ENCODE measurements at places on chromosomes 3 and 15.

DNA sequence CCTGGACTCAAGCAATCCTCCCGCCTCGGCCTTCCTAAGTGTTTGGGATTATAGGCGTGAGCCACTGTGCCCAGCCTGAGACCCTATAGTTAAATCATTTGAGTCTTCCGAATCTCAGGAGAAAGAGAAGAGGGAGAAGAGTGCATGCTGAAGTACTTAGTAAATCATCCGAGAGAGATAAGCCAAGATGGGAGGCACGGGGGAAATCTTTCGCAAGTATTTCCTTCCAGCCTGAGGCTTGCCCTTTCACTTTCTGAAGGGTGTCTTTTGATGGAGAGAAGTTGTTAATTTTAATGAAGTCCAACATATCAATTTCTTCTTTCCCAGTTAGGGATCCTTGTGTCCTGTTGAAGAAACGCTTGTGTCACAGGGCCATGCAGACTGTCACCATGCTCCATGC is 97.1 kb upstream of the SLC6A6 start:
- DNase-seq = no peak

GRCh38 chr15:88255484-88256278 is 858 bp downstream of the NTRK3 start:
- no peak for DNase-seq

- DNase-seq = no peak
These were observed 861.9 kb upstream of the ARPP21 start for GRCh38 chr3:34777386-34777785.

DNA sequence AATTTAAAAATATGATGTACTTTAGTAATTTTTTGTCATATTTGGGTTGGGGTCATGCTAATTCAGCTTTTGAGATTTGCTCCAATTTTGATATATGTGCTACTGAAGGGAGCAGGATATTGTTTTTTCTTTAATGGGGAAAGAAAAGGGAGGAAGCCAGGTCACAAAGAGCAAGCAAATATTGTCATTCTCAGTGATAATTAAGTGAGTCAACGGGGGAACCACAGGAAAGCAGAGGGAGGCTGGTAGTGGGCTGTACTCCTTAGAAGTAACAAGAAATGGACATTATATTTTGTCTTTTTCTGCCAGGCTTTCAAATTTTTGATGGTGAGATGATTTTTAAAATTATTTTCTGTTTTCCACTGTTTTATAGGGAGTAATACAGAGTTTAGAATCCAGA is 45.6 kb upstream of the NMD3 start:
- DNase-seq = no peak

DNA sequence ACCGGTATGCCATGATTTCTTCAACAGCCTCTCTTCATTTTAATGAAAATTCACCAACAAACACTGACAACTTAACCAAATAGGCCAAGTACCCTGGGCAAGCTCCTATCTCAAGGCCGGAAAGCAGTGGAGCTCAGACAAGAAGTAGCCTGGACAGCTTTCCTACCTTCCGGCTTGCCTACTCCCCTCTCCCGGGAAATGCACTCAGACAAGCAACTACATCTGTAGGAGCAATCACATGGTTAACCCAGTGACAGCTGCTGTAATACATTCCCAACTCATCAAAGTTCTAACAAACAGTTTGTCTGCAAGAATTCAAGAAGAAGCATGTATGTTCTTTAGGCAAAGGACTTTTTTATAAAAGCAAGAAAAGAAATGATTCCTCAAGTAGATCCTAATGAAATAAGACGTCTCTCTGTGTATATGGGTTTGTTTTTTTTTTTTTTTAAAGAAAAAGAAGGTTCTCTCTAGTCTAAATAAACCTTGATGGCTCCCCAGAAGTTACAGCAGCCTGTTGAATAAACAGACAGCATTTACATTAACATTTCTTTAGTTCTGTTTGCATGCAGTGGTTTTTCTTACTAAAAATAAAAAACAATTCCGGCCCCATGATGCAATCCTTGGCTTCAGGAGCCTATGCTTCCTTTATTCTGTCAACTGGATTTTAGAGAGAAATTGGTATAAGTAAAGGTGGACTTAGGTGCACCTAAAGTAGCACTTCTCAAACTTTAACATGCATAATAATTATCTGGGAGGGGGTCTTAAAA is 278.7 kb downstream of the NEK10 start:
- no peak for DNase-seq

DNA sequence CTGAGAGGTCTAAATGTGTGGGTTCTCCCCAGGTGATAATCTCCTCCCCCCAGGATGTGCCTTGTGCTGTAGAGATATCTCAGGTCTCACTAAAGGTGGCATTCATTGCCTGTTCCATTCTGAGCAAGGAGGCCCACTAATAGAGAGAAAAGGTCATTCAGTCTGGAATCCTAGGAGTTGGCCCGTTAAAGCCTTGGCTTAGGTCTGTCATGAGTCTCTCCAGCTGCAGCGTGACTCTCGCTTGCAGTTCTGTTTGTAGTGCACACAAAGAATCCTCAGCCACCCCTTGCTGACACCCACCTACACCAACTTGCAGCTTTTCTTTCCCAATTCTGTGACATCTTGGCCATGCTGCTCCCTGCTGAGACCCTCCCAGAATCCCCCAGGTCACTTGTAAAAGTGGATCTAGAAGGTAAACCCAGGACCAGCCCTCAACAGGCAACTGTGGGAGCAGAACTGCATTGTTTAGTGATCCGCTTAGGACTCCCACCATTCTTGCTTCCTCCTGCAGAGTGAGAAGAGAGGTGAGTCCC is 17.7 kb downstream of the MAGEF1 start:
- DNase-seq = no peak

DNA sequence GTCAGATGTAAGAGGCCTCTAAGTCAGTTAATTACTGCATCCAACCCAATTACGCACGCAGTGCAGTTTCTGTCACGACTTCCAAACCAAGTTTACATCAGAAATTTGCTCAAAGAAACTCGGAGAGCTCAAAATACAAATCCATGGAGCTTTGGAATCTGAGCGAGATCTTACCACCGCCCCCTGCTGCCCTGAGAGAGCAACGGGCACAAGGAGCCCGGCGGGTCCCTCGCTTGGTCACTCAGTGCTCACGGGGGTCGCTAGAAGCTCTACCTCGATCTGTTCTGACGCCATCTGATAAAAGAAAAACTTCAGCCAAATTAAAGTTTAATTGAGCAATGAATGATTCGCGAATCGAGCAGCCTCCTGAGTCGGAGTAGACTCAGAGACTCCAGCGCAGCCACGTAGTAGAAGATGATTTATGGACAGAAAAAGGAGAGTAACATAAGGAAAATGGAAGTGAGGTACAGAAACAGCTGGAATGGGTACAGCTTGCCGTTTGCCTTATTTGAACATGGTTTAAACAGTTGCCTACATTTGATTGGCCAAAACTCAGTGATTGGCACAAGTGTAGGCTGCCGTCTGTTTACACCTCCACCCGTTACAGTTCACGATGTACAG is 232.7 kb upstream of the ATP10A start:
- DNase-seq = no peak

- DNase-seq = no peak
These were observed 271.0 kb upstream of the GADL1 start for GRCh38 chr3:31165399-31165860.

- no peak for DNase-seq
These were observed 168.7 kb downstream of the PTPRG start for GRCh38 chr3:61730056-61730455.

DNA sequence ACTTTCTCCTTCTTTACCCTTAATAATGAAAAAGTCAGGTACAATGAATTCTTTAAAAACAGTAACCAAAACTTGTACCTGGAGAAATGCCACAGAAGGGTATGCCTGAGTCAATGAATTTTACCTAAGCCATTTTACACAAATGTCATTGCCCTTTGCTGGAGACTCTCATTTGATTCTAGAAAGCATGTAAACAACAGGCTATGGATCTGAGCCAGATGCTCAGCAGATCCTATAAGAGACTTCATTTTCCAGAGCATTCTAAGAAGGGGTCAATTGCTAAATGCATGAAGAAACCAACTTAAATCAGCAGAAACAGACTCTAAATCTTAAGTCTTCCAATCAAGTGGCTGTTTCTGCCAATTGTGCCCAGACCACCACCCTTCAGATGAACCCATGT is 83.8 kb upstream of the GALNT15 start:
- no peak for DNase-seq

- DNase-seq = no peak
These were observed 18.6 kb downstream of the PLD1 start for GRCh38 chr3:171791692-171792076.

DNA sequence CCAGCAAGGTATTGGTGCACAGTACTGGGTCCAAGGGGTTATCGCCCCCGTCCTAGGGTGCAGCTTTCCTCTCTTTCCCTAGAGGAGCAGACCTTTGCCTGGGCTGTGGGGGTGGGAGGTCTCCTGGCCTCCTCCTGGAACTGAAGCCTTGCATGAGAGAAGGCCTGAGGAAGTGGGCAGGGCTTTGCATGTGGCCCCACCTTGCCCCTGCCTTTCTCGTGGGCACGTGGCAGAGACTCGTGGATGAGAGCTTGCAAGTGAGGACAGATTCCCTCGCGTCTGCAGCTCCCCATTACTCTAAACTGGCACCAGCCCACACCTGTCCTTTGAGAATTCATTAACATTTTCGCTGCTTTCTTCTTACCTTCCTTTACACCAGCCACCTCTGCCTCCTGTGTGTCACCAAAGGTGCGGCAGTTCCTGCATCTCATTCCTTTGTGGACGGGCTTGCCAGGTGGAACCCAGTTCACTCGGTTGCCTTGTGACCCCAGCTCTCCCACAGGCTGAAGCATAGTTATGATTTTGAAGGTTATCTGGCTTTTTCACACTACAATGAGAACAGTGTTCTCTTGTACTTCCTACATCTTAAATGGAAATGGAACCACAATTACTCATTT is 40.9 kb upstream of the NR2C2 start:
- DNase-seq = no peak

GRCh38 chr3:17157713-17158112 is 273.0 kb downstream of the PLCL2 start:
- DNase-seq = no peak

DNA sequence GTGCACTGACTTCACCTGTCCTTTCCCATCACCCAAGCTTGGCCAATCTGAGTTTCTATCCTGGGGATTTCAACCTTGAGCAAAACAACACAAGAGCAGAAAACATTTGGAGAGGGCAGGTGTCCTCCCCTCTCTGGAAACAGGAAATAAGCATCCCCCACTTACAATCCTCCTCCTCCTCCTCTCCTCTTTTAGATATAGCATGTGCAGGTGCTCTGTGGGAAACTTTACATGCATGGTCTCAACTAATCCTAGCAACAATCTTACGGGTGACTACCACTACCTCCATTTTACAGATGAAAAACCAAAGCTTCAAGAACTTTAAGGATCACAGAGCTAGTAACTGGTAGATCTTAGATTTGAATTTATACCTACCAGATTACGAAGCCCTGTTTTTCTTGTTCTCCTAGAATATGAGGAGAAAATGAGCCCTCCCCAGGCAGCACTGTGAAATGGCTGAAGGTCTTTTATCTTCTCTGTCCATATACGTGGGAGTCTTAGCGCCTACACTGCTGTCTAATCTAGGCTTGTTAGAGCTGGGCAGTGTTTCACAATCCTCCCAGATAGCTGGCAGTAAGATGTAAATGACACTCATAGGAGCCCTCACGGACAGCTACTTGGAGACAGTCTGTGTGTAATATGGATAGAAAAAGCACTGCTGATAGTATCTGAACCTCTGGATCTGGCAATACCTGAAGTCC is 301.2 kb upstream of the PROK2 start:
- no peak for DNase-seq

- no peak for DNase-seq
These were observed 1.3 kb upstream of the KLHL40 start for GRCh38 chr3:42683875-42684598.

- no peak for DNase-seq
These were observed 52.4 kb upstream of the CHST2 start for GRCh38 chr3:143067201-143067600.

DNA sequence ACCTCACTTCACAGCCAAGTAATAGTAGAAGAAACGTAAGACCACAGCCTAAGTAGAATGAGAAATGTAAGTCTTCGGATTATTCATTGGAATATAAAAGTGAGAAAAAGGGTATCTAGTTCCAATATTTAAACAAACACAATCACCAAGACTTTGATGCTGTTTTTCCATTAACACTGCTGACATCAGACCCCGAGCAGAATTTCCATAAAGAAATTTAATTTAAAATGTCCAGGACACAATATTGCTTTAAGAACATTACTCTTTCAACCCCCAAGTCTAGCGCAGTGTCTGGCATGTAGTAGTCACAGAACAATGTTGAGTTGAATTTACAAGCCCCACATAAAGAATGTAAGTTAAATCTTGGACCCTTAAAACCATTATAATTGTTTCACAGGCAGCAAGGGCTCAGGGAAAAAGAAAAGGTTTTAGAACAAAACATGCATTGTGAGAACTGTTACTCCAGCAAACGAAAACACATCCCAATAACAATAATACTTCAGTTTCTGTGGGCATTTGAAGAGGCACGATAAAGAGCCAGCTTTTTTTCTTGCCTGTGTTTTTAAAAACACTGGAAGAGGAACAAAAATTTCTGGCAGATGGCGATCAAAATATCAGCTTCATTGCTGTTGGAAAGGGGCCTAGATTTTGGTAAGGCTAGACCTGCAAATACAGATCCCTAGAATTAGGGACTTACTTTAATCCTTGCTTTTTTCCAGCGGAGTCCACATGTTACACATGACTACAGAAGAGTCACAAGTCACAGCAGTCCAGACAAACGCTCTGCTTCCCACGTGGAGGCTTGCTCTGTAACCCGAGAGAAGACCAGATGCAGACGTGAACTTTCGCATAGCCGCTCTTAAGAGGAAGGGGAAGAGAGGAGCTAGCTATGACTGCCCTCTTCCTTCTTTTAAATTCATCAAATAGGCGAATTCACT is 77.9 kb upstream of the IGSF10 start:
- DNase-seq = peak; percentile 86

- peak; percentile 26 for DNase-seq
These were observed 8.6 kb upstream of the SST start for GRCh38 chr3:187678726-187679268.

- DNase-seq = no peak
These were observed 188.1 kb downstream of the BBX start for GRCh38 chr3:107710851-107711250.

DNA sequence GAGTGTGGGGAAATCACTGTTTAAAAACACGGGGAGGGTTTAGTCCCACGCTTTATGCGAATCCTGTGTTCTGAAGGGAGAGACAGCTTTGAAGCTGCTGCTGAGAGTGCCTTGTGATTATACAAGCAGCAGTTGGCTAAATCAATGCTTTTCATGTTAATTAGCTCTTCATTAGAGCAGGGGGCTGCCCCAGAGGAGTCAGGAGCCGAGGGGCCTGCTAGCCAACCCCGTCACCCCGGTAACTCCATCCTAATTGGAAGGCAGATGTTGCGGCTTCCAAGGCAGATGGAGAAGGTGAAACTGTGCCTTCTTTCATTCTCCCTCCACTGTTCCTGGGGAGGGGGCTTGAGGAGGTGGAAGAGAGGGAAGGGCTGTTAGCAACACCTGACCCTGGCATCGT is 92.4 kb upstream of the ANKRD34C start:
- DNase-seq = no peak

DNA sequence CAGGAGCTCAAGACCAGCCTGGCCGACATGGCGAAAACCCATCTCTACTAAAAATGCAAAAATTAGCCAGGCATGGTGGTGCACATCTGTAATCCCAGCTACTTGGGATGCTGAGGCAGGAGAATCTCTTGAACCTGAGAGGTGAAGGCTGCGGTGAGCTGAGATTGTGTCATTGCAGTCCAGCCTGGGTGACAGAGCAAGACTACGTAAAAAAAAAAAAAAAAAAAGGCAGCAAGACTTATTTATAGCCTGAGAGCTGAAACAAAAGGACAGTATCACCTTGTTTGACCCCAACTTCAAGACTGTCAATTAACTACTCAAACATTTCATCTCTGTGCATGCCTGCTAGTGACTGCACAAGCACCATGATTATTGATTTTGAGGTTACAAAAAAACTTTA is 478.9 kb upstream of the GBE1 start:
- no peak for DNase-seq

GRCh38 chr15:92523176-92523575 is 129.5 kb downstream of the ST8SIA2 start:
- no peak for DNase-seq
